Activated CD4-positive, alpha-beta T cell treated with anti-CD3 and anti-CD28 coated beads, Interleukin-2, Interleukin-6, amounts not matched to agents 100 ng/mL and 50 ng/mL, durations not matched to agents 16 hours and 8 hours (primary cell): ENCODE measurements at places on chromosomes 6 and 20.

- no peak for DNase-seq
Observed at GRCh38 chr6:128371136-128371535, 149.3 kb downstream of the PTPRK start.

- no peak for DNase-seq
Observed at GRCh38 chr20:61692479-61692878, 373.2 kb downstream of the TAF4 start.

DNA sequence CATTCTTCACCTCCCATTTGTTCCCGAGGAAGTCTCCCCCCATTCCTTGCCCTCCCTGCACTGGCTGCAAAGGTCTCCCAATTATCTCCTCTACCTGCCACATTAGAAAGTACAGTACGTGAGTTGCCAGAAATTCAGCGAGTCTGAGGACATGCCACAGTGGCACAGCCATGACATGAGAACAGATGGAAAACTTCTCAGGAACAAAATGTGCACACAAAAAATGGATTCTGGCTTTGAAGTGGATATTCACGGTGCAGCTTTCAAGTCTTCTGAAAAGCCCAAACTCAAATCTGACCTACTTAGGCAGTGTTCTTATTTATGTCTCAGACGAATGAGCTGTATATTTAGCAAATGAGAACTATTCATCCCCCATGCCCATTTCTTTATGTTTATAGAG is 269.1 kb upstream of the ARID1B start:
- no peak for DNase-seq

DNA sequence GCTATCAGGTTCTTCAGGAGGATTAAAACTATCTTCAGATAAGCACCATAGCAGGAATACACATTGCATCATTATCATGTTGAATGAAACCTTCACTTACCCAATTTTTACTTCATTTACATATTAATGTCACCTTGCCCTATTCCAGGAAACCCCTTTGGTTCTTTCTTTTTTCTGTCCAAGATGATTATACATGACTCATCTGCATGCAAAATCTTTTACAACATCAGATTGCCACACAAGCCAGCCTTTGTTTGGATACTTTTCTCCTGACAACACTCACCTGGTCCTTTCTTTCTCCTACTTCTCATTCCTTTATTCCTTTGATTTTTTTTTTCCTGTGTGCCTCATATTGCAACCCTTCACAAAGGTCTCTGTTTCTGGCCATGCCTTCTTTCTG is 200.5 kb upstream of the POU3F2 start:
- DNase-seq, result no peak

DNA sequence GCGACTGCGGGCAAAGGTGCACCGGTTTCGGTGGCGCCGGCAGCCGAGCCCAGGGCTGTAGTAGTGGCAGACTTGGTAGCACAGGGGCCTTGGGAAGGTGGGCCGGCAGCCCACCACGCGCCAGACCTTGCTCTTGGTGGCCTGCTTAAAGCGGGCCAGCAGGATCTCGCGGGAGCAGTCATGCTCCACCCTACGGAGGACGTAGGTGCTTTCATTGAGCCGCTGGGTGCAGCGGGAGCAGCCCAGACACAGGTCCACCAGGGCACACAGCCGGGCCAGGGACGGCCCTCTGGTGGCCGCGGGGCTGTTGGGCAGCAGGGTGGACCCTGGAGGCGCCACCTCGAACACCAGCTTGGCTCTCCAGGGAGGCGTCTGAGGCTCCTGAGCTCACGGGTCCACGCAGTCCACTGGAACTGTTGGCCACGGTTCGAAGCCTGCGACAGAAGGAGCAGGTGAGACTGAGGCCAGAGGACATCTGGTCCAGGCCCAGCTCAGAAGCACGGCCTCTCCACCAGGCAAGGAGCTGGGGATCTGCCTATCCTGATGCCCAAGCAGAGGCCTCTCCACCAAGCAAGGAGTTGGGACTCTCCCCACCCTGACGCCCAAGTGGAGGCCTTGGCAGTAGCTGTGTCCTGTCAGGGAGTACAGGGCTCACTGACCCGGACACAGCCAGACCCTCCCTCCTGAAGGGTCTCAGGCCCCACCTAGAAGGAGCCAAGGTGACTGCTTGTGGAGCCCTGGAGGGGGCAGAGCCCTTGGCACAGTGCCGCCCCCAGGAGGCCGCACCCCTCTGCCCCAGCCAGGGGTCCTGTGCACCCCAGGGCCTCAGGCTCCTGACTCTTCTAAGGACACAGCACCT is 1.0 kb downstream of the HELZ2 start:
- no peak for DNase-seq
